ENCODE measurements at places on chromosomes 2 and 18. TPM values are rescaled to one million over a fixed set of nuclear protein-coding genes. Genes with fewer than 3 reads are reported as not detected.

- DNase-seq = no peak
These were observed 47.1 kb upstream of the MAP4K3 start for GRCh38 chr2:39484206-39484605.

GPBAR1 gene
- 3.0 TPM for total RNA-seq

- no peak for DNase-seq
These were observed 115.5 kb downstream of the ESCO1 start for GRCh38 chr18:21484851-21485636.

DNA sequence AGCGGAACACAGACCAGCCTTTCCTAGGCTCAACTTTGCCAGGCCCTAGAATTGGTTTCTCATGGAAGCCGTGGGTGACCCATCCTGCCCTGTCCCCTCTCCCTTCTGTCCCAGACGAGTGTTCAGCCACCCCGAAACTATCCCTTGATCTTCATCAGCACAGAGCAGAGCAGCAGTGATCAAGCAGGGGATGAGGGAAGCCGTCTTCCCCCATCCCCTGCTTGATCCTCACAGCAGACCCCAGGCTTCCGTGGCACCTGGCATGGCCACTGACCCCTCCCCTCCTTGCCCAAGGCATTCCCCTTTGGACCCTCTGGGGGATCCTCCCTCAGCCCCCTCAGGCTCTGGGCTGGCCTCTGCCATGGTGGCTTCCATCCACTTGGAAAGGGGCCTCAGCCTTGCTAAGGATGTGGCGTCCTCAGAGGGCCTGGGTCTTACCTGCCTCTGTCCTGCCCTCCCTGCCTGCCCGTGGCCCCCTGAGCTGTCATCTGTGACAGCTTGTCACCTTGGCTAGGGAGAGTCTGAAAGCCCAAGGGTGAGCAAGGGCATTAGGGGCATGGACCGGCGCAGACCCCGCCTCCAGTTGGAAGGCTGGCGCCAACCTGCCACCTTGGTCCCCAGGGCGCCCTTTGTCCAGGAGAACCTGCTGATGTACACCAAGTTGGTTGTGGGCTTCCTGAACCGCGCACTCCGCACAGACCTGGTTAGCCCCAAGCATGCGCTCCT lies 10.4 kb upstream of the CCDC74A start:
- no peak for DNase-seq

ST8SIA5 gene
- total RNA-seq = 0.17 TPM

DNA sequence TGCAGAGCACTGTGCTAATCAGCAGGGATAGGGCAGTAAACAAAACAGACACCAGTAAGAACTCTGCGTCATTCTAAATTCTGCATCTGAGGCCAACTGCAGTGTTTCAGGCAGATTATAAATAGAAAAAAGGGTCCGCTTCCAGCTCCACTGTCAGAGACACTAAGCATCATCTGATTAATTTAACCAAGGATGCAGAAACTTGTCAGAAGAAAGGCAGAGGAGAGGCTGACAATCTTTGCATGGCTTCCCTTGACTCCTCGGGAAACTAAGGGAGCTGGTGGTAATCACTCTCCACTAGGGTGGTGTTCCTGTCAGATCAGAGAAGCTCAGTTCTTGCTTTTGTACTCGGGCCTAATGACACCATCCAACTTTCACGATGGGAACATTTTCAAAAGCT lies 123.5 kb downstream of the DNAH6 start:
- DNase-seq = no peak

DNA sequence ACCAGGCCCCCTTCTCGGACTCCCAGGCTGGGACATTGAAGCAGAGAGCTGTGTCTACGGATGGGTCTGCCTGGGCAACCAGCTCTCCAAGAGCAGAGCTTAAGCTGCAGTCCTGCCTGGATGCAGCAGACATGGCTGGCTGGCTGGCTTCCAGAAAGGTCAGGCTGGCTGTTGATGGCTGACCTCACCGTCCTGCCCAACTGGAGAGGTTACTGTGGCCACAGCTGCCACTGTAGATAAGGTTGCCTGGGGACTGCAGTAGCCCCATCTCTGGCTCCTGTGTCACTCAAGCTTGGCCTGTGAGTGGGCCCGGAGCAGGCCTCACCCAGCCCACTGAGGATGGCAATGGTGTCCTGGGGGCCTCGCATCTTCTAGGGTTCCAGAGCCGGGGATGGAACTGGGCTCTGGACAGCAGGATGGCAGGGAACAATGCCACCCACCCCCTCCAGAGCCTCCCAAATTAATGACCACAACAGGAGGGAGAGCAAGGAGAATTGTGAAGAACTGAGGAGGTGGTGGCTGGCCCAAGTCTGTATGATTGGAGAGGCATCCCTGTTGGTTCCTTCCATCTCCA lies 37.0 kb upstream of the FOSL2 start:
- peak; percentile 42 for DNase-seq

- DNase-seq = no peak
These were observed 313.0 kb upstream of the SLC39A10 start for GRCh38 chr2:195343942-195344530.

DNA sequence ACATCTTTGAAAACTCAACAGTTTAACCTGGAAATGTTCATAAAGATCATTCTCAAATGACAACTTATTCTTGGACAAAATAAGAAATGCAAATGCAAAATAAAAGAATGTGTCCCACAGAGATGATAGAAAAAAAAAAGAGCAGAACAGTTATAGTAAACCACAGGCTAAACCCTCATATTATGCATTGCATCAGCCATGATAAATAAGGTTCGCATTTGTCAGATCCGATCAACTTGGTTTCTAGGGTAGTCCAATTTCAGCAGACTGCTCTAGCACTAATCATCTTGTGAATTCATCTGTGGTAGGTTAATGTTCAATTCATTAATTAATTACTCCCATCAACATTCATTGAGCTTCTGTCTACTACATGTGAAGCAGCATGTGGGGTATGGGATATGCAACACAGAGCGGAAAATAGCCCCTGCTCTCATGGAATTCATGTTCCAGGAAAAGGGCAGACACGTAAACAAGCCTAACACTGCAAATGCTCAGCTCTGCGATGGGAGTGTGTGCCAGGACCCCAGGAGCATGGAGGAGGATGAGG lies 316.2 kb upstream of the REV1 start:
- DNase-seq = no peak

DNA sequence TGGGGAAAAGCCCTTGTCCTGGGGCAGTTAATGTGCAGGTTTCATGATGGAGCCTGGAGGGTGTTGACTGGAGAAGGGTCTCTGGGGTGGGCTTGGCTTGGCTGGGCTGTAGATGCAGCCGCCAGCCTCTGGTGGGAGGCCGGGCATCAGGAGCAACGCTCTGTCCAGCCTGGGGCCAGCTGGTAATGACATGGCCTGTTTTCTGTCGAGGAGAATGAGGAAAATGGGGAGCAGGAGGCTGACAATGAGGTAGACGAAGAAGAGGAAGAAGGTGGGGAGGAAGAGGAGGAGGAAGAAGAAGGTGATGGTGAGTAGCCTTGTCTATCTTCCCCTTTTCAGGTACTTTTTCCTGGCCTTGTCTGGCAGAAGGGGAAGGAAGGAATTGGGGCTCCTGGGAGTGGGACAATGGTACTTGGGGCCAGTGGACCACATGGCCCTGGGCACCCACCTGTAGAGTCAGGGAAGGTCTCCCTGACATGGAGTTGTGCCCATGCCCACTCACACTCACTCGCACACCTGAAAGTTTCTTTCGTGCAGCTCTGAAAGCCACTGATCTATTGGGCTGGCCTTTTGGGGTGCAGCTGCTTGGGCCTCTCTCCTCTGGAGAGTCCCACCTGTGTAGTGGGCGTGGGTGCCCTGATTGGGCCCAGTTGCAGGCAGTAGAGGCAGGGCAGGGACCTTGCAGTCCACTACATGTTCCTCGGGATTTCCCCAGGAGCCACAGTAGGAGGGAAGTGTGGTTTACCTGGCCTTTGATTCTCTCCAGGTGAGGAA lies 3.5 kb downstream of the PTMA start:
- DNase-seq = peak; percentile 51

DNA sequence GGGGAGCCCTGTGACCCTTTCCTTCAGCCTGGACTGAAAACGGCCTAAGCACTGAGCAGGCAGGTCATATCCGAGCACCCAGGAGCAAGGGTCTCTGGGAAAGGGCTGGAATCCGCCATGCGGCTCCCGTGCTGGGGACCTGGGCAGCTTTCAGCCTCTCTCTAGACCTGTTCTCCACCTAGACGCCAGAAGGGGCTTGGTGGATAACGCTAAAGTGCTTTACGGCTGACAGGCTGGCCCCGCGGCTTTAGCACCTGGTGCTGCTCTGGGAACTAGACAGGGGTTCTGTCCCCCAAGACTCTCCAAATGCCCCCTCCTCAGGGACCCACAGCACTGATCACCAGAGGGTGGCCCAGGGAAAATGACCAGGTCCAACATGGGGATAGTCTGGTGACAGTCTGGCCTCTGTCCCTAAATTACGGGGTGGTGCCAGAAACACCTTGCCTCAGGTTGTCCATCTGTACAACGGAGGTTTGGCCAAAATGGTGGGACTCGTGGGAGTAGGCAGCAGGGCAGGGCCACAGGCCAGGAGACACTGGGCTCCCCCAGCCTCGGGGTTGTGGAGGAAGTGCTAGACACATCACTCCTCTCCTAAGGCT lies 13.0 kb downstream of the SDC1 start:
- DNase-seq = no peak

DPP4 gene
- 89.4 TPM for total RNA-seq

VWC2L gene
- not detected for total RNA-seq

CCDC148 gene
- total RNA-seq = not detected

DNA sequence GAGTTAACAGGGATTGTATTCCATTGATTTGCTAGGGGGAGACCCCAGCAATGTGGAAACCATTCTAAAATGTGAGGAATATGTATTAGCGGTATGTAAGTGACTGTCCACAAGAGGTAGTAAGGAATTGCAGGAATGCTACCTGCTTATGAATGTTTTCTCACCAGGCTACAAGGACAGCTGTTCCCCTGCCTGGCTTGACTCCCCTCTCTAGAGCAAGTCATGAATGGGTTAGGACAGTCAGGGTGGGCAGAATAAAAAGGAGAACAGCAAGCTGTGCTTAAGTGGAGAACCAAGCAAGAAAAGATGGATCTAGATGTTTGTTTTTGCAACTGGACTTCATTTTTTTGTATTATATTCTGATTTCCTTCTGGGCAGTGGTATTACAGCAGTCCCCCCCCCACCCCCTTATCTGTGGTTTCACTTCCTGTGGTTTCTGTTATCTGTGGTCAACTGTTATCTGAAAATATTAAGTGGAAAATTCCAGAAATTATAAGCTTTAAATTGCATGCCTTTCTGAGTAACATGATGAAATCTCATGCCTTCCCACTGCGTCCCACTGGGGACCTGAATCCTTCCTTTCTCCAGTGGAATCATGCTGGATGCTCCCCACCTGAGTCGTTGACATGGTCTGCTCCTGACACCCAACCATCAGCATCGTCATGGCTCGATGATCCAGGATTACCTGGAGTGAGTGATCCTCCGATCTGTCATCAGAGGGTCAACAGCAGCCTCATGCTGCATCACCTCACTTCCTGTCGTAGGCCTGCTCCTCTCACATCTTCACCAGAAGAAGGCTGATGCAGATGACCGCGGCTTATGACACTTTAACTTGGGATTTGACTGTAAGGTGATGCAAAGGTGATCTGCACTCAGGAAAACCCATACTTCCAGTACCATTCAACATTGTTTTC lies 52.2 kb downstream of the VAPA start:
- no peak for DNase-seq

GRCh38 chr2:219459460-219460311 lies 25.0 kb downstream of the SPEG start:
- no peak for DNase-seq

DNA sequence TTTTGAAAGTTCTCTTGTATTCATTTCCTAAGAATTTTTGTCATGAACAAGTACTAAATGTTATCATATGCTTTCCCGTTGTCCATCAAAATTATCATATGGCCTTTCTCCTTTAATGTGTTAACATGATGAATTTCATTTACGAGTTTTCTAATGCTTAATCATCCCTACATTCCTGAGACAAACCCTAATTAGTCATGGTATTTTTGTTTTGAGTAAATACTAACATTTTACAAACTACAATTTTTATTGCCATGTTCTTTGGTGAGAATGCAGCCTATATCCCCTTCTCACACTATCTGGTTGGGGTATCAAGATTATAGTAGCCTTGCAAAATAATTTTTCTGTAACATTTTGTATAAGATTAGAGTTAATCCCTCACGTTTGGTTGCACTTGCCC lies 14.5 kb downstream of the SMAD2 start:
- DNase-seq = no peak

DNA sequence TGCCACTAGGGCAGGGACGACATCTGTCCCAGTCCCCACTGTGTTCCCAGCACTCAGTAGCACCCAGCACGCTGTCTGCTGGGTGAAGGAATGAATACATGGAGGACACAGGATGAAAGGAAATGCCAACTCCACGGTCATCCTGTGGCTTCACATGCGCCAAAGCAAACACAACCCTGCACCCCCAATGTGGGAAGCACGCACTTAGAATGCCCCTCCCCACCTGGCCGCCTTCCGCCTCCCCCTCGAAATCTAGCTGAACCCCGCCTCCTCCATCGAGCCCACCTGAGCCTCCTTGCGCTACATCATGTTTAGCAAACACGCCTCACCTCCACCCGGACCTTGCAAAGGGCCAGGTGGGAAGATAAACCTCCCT lies 33.9 kb downstream of the ADCY3 start:
- no peak for DNase-seq

- no peak for DNase-seq
These were observed 3.0 kb downstream of the CTIF start for GRCh38 chr18:48541747-48542400.

DNA sequence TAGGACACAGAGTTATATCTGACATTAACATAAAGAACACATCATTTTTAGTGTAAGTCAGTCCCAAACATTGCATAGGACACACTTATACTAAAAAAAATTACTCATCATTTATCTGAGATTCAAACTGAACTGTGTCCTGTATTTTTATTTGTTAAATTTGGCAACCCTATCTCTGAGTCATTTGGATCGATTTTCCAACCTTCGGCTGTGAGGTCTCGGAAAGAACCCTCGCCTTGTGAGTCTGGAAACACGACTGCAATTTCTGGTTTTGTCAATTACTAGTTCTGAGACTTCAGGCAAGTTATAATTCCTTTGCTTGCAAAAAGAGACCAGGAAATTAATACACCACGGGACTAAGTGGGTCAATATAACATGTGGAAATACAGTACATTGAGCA lies 14.0 kb downstream of the ATP8B1 start:
- DNase-seq = no peak

GRCh38 chr2:236338495-236339184 lies 74.4 kb upstream of the ASB18 start:
- DNase-seq = no peak

GRCh38 chr2:190182071-190182524 lies 119.6 kb upstream of the MSTN start:
- DNase-seq = no peak

DNA sequence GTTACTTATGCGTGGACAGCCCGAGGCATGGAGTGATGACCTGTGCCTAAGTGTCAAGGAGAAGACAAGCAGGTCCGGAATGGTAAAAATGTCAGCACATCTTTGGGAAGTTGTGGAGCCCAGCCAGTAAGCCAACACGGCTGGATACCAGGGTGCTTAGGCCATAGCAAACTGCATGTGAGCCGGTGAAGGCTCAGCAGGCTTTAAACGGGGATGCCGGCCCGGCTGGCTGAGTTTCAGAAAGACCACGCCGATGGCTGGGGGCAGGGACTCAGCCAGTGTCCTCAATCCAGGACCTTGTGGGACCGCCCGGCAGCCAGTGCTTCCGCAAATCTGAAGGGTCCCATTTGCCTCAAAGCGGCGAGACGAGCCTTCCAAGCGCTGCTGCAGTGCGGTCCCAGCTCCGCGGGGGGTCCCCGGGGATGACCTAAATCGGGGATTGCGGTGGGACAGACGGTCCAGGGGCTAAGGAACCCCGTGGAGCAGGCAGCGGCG lies 946 bp upstream of the AGAP1 start:
- no peak for DNase-seq

GRCh38 chr2:217393585-217394032 lies 533.7 kb upstream of the TNP1 start:
- DNase-seq = no peak

ATOH8 gene
- total RNA-seq = not detected

GPR155 gene
- 3.2 TPM for total RNA-seq
